ENCODE measurements at places on chromosomes 1 and 21.
A peak's percentile ranks its signal among the peaks of the same experiment; 100 is the strongest.

DNA sequence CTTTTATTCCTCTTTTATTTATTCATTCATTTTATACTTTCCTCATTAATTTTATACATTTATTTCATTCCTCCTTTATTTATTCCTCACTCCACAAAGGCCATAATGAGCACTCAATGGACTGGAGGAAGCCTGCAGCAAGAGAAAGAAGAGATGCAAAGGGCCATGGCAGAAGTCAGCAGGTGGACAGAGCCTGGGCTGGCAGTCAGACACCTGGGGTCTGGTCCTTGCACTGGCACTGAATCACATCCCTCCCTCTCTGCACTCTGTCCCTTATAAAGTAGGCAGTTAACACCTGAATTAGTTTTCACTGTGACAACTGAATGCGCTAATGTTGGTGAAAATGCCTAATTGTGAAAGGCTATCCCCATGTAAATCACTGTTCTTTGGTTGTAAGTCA lies 38.6 kb downstream of the FAM78B start:
- no peak for DNase-seq

DNA sequence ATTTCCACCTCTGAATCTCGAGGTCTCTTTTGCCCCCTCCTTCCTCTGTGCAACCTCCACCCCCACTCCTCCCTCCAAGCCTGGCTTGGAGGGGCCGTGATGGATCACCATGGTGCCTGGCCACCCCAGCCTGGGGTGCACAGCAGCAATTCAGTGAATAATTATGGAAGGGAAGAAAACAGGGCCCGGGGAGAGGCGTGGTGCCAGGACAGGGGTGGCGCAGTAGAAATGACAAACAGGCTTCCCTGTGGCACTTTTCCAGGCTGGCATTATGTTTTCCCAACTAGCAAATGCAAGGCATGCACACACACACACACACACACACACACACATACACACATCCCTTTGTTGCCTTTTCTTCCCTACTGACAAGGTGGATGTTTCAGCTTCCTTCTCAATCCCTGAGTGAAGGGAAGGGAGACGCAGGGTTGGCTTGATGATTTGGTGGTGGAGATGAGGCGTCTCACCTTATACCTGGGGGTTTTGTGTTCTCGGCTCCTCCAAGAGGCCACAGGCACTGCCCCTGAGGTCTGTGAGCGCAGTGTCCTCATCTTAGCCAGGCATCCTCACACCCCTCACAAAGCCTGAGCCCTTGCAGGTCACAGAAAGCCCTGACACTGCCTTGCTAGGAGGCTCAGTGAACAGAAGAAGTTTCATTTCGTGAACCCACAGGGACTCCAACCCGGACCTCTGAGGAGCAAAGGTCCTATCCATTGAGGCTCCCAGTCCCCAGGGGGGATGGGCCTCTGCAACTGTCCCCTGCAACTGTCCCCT lies 215.8 kb downstream of the MATN1 start:
- DNase-seq = no peak

DNA sequence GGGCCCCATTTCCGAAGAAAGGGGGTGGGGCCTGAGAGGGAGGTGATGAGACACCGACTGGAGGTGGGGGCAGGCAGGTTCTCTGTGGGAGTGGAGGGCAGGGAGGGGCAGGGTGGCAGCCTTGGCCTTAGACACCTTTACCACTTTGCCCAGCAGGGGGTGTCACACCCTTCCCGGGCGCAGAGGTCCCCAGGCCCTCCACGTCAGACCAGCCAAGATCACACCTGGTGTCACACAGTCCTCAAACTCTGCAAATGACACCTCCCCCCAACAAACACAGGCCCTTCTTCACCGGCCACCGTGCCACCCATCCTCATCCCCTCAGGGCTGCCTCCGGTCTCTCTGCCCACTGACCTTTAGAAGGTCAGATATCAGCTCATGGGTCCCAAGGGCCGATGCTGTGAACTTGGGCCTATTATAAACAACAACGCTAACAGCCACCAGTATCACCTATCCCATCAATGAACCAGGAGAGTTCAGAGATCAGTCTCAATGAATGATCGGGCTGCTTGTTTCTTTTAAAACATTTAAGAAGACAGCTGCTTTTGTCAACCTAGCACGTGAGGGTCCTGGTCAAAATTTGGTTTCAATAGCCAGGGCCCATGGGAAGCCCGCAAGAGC lies 103.9 kb downstream of the CASZ1 start:
- DNase-seq = peak; percentile 16

GRCh38 chr1:15411593-15412137 lies 2.0 kb downstream of the EFHD2 start:
- DNase-seq = peak; percentile 50

GRCh38 chr1:153775458-153776327 lies 486 bp downstream of the SLC27A3 start:
- peak; percentile 65 for DNase-seq

DNA sequence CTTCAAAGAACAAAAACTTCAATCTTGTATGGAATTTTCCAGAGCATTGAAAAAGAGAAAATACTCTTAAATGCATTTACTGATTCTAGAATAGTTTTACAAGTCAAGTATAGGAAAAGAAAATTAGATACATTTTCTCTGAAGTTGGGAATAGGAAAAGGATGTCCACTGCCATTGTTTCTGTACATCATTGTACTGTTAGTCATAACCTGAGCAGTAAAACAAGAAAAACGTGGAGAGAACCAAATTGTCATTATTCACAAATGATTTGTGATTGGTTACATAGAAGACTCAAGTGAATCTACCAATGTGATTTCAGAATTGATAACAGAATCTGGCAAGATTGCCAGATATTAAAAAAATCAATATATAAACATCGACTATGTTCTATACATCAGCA lies 27.4 kb downstream of the PRKACB start:
- no peak for DNase-seq

- no peak for DNase-seq
Measured at GRCh38 chr1:228140724-228141225, 696 bp downstream of the GUK1 start.

GRCh38 chr1:159556931-159557369 lies 21.1 kb upstream of the OR10J5 start:
- no peak for DNase-seq

- no peak for DNase-seq
Measured at GRCh38 chr1:213676736-213677135, 311.0 kb upstream of the PROX1 start.

- peak; percentile 82 for DNase-seq
Measured at GRCh38 chr1:158045639-158046038, 52.2 kb downstream of the KIRREL1 start.

DNA sequence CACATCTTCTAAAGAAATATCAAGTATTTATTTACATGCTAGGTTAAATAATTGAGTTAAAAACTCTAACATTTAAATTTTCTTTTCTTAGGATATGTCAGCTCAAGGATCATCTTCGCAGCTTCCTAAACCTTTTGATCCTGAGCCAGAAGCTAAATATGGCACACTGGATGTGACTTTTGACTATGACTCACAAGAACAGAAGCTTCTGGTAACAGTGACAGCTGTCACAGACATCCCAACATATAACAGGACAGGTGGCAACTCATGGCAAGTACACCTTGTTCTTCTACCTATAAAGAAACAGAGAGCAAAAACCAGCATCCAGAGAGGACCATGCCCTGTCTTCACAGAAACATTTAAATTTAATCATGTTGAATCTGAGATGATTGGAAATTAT lies 132.7 kb upstream of the SERTAD4 start:
- no peak for DNase-seq

- DNase-seq = no peak
Measured at GRCh38 chr1:10765734-10766478, 30.5 kb downstream of the CASZ1 start.

GRCh38 chr1:198939956-198940355 lies 301.1 kb downstream of the PTPRC start:
- DNase-seq = no peak

GRCh38 chr1:9448132-9449109 lies 90.8 kb upstream of the SLC25A33 start:
- DNase-seq = no peak

GRCh38 chr1:48966583-48966982 lies 189.9 kb upstream of the BEND5 start:
- DNase-seq = no peak

GRCh38 chr1:245188403-245188802 lies 33.6 kb downstream of the KIF26B start:
- DNase-seq = no peak

- no peak for DNase-seq
Measured at GRCh38 chr1:33175865-33176264, 6.0 kb downstream of the TRIM62 start.

DNA sequence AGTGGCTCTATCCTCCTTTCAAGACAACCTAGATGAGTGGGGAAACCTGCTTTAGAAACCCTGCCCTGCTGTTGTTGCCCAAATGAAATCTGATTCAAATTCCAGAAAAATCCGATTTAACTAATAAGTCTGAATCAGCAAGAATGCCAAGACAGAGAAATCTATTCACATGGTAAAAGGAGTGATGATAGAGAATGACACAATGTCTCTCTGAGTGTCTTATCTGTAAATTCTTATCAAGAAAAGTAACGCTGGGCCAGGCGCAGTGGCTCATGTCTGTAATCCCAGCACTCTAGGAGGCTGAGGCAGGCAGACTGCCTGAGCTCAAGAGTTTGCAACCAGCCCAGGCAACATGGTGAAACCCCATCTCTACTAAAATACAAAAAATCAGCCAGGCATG lies 13.7 kb upstream of the GUCA2A start:
- DNase-seq = no peak

GRCh38 chr1:112464501-112464900 lies 44.3 kb upstream of the WNT2B start:
- DNase-seq = no peak

All from EL (cell line).